ENCODE measurements at places on chromosomes 1 and 21.

- DNase-seq, result no peak
Measured at GRCh38 chr1:91735266-91735845, 150.6 kb downstream of the TGFBR3 start.

DNA sequence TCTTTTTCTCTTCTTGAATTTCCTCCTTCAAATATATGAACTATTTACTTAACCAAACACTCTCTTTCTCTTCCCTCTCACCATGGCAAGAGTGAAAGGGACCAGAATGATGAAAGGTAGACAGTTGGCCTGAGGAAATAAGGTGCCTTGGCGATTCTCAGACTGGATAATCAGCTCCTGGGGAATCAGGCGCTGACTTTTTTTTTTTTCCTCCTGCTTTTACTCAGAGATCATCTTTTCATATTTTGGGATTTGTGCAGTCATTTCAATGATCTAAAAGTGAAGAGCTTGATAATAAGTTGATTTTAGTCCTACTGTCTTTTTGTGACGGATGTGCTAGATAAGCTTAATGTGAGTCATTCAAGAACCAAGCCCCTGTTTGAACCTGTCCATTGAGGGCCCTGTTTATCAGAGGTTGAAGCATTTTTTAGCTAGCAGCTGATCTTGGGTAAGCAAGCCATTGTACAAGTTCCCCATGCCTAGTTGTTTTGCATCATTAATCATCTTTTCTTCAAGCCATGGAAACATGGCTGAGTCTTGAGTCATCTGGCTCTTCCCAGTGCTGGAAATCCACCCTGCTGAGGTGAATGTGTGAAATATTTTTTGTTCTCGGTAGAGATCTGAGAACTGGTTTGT, 40.8 kb downstream of the ITSN1 start:
- no peak for DNase-seq

GRCh38 chr1:13951793-13952751, 252.1 kb downstream of the PRDM2 start:
- DNase-seq, result no peak

DNA sequence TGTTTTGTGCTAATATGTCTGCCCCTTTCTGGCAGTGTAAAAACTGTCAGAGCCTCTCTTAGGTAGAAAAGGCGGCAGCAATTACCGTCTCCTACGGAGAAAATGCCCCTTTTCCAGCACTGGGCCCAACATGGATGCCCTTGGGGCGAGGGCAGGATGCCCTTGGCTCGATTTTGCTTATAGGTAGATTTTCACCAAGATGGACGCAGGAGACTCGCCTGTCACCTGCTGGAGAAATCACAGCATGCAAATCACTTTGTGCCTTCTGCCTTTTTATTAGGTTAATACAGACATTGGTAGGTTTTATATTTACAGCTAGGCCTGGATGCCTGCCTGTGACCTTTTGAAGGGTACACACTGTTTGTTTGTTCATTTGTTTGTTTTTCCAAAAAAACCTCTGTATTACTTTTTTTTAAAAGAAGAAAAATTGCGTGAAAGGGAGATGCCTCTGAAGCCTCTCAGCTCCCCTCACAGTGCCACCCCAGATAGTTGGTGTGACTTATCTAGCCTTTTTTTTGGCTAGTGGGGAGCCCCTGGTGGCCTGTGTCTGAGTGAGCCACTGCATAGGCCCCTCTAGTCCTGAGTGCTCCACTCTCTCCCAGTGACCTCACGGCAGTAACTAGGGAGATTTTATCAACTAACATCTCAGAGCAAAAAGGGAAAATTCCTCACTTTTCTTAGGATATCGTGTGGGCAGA, 2.5 kb downstream of the ATP1B1 start:
- DNase-seq, result no peak

GRCh38 chr1:247561711-247562110, 12.8 kb downstream of the GCSAML start:
- DNase-seq, result no peak

DNA sequence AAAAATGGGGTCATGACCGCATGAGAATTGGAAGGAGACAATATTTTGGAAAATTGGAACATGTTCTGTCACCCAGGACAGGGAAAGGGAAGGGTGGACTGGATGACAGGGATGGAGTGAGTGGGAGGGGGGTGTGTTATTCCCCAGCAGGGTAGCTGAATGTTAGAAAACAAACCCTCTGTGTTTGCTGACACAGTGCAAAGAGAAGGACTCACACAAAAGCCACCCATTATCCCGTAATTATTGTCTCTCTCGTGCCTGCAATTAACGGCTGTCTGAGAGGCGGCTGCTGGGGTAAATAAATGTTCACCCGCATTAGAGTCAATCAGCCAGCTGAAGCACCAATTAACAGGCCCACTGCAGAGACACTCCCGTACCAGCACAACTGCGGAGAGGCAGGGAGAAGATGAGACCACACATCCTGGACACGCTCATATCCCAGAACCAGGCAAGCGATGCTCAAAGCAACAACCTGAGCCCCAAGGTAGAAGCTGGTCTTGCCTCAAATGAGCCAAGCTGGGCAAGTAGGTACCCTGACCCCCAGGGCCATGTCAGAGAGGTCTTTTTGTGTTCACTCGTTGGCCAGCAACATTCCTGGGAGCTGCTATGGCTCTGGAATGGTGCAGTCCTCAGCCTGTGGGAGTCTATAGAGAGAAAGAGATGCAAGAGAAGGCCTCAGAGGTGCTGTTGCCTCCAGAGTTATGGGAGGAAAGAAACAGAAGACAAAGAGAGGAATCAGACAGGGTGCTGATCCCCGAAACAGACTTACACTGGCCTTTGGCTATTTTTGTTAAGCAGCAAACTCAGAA, 19.4 kb downstream of the PLEKHA6 start:
- no peak for DNase-seq

DNA sequence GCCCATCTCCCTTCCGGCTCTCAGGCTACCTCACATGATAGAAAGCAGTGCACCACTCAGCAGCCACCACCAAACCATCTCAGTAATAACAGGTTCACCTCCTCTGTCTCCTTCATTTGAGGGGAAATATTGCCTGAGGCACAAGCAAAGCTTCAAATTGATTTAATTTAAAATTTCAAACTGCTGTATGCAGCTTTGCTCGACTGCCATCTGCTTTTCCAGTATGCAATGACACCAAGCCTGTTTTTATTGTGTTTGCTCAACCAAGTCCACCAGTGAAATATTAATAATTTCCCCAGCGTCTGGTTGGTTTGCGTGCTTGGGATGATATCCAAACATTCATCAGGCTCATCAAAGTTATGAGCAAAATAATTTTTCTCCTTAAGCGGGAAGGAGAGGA, 552.4 kb upstream of the DAB1 start:
- no peak for DNase-seq

DNA sequence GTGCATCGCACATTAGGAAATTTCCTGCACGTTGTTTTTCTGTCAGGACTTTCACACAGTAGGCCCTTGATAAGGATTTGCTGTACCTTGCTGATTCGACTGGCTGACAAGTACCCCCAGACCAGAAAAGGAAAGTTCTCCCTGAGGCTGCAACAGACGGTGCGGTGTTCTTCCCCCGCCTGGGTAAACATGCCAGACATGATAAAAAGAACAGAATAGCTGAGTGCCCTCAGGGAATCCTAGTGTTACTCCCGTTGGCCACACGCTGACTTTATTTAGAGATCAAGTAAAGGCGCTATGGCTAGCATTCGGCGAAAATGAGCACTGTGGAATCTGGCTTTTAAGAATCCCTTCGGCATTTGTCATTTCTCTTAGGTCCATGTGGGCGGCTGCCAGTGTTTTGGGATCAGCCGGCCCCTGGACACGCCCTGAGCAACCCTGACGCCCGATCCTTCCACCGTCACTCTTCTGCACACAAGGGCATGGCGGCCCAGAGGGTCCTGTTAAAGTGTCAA, 607.7 kb downstream of the KIF26B start:
- DNase-seq, result no peak

- DNase-seq, result no peak
Measured at GRCh38 chr1:244301595-244302130, 150.0 kb downstream of the ADSS2 start.

DNA sequence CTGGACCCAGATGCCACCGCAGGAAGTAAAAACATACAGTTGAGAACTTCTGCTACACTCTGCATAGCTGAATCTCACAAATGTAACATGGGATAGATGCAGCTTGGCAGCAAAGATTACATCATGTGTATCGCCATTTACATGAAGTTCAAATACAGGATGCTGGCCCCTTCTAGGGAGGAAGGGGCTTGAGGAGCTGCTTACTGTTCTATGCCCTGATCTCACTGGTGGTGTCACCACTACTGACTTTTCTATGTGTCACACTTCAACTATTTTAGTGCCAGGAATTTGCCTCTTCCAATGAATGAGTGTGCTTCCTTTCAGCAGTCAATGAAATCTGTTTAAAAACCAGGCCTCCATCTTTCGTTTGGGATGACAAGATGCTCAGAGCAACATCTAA, 31.1 kb downstream of the MRAP start:
- DNase-seq, result no peak

- peak; percentile 71 for DNase-seq
Measured at GRCh38 chr1:172429331-172430127, 9.0 kb downstream of the C1orf105 start.

GRCh38 chr1:167479331-167479979, 38.9 kb downstream of the CD247 start:
- DNase-seq, result peak; percentile 45

- no peak for DNase-seq
Measured at GRCh38 chr1:243667591-243667990, 182.5 kb downstream of the AKT3 start.

- no peak for DNase-seq
Measured at GRCh38 chr21:34313116-34313515, 50.7 kb upstream of the KCNE2 start.

GRCh38 chr1:13523780-13524477, 10.1 kb upstream of the LRRC38 start:
- DNase-seq, result no peak

All from activated CD8-positive, alpha-beta T cell treated with anti-CD3 and anti-CD28 coated beads, Interleukin-2, amount 10 ng/mL, durations not matched to agents 7 days and 5 days (primary cell).